ENCODE measurements at places on chromosomes 1 and 21.

GRCh38 chr1:17610713-17611112 lies 71.2 kb downstream of the ARHGEF10L start:
- no peak for DNase-seq

DNA sequence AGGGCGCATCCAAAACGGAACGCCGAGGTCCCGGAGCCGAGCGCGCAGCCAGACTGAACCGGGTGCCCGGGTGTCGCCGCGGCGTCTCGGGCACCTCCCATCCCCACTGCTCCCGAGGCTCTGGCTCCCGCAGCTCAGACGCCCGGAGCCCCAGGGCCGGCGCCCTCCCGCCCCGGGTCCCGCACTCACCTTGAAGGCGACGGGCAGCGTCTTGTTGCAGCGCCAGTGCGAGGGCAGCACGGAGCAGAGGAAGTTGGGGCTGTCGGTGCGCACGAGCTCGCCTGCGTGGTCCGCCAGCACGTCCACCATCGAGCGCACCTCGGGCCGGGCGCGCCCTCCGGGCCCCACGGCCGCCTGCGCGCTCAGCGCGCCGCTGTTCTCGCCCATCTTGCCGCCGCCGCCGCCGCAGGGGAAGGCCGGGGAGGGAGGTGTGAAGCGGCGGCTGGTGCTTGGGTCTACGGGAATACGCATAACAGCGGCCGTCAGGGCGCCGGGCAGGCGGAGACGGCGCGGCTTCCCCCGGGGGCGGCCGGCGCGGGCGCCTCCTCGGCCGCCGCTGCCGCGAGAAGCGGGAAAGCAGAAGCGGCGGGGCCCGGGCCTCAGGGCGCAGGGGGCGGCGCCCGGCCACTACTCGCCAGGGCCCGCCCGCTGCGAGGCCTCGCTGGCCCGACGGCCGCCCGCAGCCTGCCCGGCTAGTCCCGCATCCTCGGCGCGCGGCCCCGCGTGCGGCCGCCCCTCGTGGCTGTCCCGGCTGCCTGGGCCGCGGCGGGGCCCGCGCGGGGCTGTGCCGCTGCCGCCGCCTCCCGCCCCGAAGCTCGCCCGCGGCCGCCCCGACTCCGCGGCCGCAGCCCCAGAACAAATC lies 447 bp downstream of the RUNX3 start:
- DNase-seq: no peak

DNA sequence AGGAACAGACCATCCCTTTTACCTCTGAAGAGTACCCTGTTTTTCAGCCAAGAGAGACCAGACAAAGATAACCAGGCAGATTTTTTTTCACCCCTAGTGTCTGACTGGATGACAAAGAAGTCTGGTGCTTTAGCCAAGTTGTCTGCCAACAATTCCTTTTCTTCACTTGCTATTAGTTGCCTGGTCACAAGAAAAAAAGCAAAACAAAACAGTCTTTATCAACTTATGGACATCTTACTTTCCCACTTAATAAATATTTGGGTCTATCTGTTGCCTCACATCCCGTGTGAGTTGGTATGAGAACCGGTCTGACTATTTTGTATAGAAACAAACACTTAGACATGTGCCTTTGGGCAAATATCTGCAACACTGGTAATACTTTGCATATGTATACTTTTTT lies 662.9 kb downstream of the PLPP3 start:
- no peak for DNase-seq

GRCh38 chr1:218374401-218375353 lies 29.5 kb downstream of the TGFB2 start:
- DNase-seq: no peak

DNA sequence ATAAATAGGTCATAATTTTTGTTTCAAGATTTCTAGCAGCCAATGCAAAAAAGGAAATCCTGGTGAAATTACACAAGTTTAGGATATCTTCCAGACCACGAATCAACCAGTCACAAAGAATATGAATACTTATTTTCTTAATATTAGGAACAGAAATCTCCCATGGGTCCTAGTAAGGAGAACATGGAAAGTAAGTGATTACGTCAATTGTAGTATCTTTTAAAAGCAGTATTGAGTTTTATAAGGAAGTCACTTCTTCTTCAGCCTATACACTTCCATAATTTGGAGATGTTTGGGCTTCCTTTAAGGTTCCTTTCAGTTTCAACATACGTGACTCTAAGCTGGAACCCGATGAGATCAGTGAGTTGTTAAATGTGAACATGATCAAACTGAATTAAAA lies 534.5 kb downstream of the USP25 start:
- no peak for DNase-seq

- no peak for DNase-seq
Observed at GRCh38 chr1:89310505-89310904, 37.8 kb upstream of the GBP5 start.

DNA sequence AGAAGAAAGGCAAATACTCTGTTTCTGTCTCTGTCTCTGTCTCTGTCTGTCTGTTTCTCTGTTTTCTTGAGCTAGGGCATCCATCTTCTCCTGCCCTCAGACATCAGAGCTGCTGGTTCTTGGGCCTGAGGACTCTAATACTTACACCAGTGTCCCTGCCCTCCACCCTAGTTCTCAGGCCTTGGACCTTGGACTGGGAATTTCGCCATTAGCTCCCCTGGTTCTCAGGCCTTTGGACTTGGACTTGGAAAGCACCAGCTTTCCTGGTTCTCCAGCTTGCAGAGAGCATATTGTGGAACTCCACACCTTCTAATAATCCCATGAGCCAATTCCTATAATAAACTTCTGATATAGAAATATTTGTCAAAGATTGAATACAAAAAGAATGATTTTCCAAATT lies 32.6 kb downstream of the NBPF6 start:
- DNase-seq: no peak

DNA sequence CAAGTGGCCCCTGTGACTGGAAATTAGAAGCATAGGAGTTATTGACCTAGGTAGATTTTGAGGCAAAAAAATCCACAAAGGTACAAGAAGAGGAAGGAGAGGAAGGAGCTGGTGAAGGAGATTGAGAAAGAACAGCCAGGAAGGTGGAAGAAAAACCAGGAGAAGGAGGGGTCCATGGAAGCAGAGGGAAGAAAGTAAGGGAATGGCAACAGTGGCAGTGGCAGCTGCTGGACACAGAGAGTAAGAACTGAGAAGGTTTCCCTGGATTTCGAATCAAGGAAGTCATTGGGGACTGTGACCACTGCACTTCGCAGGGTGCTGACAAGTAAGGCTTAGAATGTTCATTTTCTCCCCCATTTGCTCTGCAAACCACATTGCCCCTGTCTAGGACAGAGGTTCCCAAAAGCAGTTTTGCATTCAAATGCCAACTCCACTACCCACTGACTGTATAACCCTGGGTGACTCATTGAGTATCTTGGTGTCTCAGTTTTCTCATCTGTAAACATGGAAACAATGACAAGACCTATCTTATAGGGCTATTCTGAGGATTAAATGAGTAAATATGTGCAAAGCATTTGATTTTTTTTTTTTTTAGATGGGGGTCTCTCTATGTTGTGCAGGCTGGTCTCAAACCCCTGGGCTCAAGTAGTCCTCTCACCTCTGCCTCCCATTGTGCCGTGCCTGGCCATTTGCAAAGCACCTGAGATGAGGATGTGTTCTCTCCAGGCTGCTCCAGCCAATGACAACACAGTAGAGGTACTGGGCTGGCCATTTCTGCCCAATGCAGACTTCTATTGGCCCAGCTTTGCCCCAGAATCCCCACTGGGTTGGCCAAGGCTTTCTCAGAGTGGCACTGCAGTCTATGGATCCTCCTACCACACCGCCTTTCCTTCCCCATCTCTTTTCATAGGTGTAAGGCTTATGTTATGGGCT lies 9.3 kb upstream of the CAPN2 start:
- DNase-seq: no peak

DNA sequence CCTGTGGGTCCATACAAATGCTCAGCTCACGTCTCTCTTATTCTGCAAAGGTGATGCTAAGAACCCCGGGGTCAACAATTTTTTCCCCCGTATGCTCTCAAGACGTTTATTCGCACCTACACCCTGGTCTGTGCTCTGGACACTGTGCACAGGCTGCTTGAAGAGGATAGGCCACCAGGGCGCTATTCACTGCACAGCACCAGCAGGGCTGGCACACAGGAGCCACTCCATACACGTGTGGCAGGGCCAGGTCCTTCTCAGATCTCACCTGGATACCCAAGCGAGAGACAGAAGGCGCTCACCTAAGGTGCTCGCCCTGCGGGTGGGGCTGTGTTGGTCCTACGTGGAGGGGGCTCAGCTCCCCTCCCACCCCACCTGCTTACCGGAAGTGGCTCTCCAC lies 16.7 kb downstream of the TMEM63A start:
- DNase-seq: no peak

DNA sequence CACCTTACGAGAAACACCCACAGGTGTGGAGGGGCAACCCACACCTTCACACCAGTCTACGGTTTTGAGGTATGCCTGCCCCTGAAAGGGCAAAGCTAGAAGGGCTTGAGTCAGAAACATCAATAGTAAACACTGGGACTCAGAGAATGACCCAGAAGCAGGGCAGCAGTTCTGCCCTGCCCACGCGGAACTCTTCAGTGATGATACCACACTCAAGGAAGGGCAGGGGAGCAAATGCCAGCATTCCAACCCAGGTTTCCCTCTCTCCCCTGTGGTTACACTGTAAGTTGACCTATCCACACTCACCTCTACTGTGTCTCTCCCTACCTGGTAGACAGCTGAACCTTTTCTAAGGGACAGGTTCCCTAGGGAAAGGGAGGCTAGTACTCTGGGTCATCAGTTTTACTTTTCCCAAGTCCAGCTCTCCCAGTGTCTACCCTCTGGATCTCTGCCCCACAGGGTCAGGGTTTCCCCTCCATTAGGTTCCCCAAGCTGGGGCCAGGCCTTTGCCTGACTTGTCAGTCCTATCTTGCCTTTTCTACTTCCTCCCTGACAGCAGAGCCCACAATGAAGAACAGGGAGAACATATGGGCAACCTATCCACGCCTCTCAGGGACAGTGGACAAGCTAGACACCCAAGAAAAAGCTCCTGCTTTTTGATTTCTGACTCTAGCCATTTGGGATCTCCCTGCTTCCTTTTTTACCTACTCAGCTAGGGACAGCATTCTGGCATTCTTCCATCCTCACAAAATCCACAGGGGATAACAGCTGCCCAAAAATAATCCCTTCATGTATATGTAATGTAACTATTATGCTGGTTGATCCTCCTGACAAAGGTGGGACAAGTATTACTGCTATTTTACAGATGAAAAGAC lies 3.0 kb downstream of the F11R start:
- no peak for DNase-seq

DNA sequence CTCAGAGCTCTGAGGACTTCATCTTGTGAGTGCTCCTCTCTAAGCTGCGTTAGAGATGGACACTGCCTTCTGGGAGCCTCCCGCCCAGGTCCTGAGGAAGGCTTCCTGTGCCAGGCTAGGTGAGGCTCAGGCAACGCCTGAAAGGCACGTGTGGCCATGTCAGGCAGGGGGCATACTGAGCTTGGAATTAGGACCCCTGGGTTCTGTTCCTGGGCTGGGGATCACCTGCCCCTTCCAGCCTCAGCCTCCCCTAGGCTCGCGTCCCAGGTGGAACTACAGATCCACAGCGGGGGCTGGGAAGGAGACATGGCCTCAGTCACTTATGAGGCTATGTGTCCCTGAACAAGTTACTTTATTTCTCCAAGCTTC lies 10.0 kb upstream of the ASCL5 start:
- no peak for DNase-seq

- peak; percentile 39 for DNase-seq
Observed at GRCh38 chr21:36134803-36135390, at the start of gene CBR3. Gene CBR3, plus strand, starts transcription at chr21:36135079. Its CDS starts 114 bp downstream, at chr21:36135193.

GRCh38 chr1:71049951-71050598 lies 2.5 kb upstream of the PTGER3 start:
- DNase-seq: no peak

DNA sequence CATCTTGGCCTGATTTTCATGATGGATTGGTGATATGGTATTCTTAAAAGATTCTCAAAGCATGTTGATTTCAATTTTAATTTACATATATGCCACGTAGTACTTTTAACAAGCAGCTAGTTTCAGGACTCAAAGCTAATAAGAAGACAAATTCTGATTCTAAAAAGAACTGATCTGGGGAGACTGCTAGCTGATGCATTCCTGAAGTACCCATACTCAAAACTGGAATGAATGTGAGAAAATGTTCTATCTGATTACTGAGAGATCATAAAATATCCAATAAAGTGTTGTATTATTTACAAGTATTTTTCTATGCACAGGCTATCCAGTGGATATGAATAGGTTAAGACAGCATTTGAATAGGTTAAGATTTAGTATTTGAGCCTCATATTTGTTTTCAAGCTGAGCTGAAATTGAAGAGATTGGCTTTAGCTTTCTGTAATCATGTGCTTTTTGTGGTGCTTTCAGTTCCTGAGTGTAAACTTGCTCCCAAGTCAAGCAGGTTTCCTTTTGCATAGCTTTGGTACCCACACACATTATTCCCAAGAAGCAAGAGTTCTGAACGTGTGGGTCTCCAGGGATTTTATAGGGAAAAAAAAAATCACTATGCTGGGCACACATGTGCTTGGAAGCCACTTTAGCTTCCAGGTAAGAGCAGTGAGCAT lies 114.1 kb downstream of the VPS13D start:
- DNase-seq: no peak

DNA sequence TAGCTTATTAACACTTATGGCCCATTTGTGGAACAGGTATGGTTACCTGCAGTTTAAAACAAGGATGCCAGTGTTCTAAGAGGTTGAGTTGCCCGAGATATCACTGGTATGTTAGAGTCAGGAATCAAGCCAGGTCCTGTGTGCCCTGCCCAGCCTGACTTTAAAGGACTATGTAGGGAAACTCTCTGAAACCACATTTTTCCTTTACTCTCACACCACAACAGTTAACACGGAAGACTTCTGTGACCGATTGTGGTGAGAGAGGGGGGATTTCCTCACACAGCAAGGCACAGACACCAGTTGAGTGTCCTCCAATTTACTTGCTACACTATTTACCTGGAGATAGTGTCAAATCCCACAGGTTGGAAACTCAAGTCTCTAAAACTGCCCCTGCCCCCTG lies 47.8 kb downstream of the UCK2 start:
- DNase-seq: no peak

DNA sequence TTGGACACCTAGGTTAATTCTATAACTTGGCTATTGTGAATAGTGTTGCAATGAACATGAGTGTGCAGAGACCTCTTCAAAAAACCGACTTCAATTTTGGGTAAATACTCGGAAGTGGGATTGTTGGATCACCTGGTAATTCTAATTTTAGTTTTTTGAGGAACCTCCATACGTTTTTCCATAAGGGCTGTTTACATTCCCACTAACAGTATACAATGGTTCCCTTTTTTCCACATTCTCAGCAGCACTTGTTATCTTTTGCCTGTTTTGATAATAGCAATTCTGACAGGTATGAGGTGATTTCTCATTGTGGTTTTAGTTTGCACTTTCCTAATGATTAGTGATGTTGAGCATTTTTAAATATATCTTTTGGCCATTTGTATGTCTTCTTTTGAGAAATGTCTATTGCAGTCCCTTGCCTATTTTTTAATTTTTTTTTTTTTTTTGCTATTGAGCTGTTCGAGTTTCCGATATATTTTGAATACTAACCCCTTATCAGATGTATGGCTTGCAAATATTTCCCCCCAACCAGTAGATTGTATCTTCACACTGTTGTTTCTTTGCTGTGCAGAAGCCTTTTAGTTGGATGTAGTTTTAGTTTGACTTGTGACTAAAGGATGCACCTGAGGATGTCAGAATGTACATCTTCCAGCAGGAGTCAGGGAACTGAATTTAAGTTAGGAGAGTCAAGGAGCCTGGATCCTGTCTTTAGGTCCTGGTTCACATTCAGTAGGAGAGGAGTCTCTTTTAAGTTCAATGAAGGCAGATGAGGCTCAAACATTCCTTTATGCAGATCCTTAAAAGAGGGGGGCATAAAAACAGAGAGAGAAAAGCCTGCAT lies 120.0 kb downstream of the S1PR1 start:
- DNase-seq: no peak

GRCh38 chr21:36265431-36265830 lies 54.6 kb upstream of the MORC3 start:
- no peak for DNase-seq

GRCh38 chr21:45552696-45553391 lies 10.6 kb upstream of the SLC19A1 start:
- DNase-seq: no peak
